ENCODE measurements at places on chromosomes 7 and 10. TPM values are rescaled to one million over a fixed set of nuclear protein-coding genes. Genes with fewer than 3 reads are reported as not detected.

CYP2E1 gene
- 0.86 TPM for total RNA-seq

DNA sequence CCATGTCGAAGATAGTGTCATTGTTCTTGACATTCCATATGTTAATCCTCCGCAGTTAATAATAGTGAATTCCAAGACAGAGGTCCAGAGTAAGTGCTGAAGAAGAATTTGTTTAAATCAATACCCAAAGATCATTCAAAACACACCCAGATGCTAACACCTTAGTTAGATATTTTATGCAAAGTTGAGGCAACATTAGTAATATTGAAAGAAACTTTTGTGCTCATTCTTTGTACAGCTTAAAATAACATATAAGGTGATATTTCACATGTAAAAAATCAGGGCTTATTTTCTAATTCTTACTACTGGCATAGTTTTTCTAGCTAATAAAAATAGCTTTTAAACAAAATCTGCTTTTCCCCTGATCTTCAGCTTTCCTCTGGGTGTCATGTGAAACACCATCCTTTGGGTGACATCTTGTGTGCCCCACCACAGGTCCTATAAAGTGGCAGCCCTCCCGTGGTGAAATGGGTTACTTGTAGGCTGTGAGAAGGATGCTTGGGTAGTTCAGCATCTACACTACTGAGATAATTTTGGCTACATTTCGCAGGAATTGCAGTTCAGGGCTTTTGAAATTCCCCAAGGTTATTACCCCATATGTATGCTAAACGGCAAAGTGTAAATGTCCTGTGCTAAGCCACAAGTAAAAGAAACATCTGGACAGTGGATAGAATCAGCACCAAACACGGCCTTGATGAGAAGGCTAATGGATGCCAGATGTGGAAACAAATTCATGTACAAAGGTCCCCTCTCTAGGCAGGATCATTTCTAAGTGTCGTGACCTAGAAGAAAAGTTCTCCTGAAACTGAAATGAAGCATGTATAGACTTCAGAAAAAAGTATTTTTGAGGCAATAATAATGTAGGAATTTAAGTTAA lies 105.4 kb downstream of the GRM3 start:
- H3K27me3 ChIP-seq: no peaks in the 10 kb centered on the region
- no peaks in the 10 kb centered on the region for H3K4me1 ChIP-seq
- no peak overlapping the region for H3K27ac ChIP-seq
- no peak overlapping the region for H3K4me3 ChIP-seq

NPY4R2 gene
- total RNA-seq: not detected

- peaks cover 50% of the 10 kb centered on the region for H3K36me3 ChIP-seq
- H3K4me1 ChIP-seq: peaks cover 60% of the 10 kb centered on the region
- peak overlapping the region; percentile 59 for H3K4me3 ChIP-seq
- H3K27me3 ChIP-seq: peaks cover 2% of the 10 kb centered on the region
Measured at GRCh38 chr7:106345421-106346166, 60.8 kb upstream of the NAMPT start.

HOXA3 gene
- not detected for total RNA-seq

EFCAB10 gene
- total RNA-seq: not detected

GRCh38 chr7:50754241-50754640 lies 28.5 kb downstream of the GRB10 start:
- peaks cover 6% of the 10 kb centered on the region for H3K4me1 ChIP-seq
- H3K27me3 ChIP-seq: no peaks in the 10 kb centered on the region
- no peak overlapping the region for H3K27ac ChIP-seq
- no peaks in the 10 kb centered on the region for H3K36me3 ChIP-seq
- H3K4me3 ChIP-seq: no peak overlapping the region

DHTKD1 gene
- total RNA-seq: 16.2 TPM

PNLIP gene
- total RNA-seq: not detected

MLXIPL gene
- total RNA-seq: not detected

DNA sequence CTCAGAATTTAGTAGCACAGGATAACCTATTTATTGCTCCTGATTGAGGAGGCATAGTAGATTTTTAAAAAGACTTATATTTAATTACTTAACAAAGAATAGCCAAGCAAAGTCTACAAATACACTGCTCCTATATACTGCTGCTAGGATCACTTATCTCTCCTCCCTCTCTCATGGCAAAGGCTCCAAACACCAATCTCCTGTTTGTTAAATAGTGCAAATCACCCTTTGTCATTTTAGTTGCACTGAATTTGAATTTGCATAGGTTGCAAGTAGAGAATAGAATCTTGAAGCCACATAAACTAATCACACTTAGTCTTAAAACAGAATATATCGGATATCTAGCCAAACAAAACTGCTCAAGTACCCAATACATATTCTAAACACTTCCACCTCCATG lies 219.1 kb upstream of the LRRN3 start:
- no peaks in the 10 kb centered on the region for H3K27me3 ChIP-seq
- H3K4me3 ChIP-seq: no peak overlapping the region
- H3K27ac ChIP-seq: no peak overlapping the region
- no peaks in the 10 kb centered on the region for H3K4me1 ChIP-seq
- peaks cover 1% of the 10 kb centered on the region for H3K36me3 ChIP-seq
- no peak for DNase-seq

RASA4B gene
- 10.2 TPM for total RNA-seq

FAM171A1 gene
- total RNA-seq: 4.0 TPM

ZNF777 gene
- 10.1 TPM for total RNA-seq

- H3K36me3 ChIP-seq: no peaks in the 10 kb centered on the region
- no peaks in the 10 kb centered on the region for H3K27me3 ChIP-seq
- peak; percentile 12 for DNase-seq
- no peaks in the 10 kb centered on the region for H3K4me1 ChIP-seq
Measured at GRCh38 chr7:111855161-111855841, 293.0 kb upstream of the IMMP2L start.

DNA sequence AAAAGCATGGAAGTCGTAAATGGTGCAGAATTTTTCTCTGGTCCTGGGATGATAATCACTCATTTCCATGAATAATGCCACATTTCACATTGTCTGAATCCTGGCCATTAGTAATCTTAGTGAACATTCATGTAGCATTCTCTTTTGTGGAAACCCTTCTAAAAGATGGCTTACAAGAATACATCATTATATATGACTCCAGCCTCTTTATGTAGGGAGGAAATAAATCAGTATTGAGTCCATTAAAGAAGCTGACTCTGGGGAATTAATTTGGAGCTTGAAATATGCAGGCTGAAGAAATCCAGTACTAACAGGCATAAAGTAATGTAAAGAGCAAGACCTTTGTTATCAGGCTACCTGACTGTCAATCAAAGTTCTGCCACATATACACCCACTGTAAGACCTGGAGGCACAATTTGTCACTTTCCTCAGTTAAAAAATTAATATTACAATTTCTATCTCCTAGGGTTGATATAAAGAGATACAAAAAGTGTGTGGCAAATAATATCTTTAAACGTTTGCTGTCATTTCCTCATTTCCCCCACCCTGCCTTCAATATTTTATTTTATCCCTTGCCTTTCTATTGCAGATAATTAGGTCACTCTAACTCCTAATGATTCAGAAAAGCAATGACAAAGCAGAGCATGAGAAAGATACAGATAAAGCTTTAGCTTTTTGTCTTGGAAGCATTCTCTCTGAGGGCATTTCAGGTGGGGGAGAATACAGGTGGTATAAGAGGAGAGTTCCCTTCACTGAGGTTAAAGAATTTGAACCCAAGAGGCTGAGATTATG lies 1122.0 kb upstream of the GHITM start:
- H3K27ac ChIP-seq: no peak overlapping the region
- H3K27me3 ChIP-seq: no peaks in the 10 kb centered on the region
- H3K36me3 ChIP-seq: no peaks in the 10 kb centered on the region
- H3K4me3 ChIP-seq: no peak overlapping the region
- no peak for DNase-seq

GRCh38 chr10:44065788-44066526 lies 318.9 kb downstream of the CXCL12 start:
- H3K27me3 ChIP-seq: no peaks in the 10 kb centered on the region
- no peaks in the 10 kb centered on the region for H3K36me3 ChIP-seq
- H3K4me3 ChIP-seq: no peak overlapping the region
- DNase-seq: no peak
- H3K4me1 ChIP-seq: no peaks in the 10 kb centered on the region
- H3K27ac ChIP-seq: no peak overlapping the region

WNT8B gene
- total RNA-seq: 0.36 TPM

DNA sequence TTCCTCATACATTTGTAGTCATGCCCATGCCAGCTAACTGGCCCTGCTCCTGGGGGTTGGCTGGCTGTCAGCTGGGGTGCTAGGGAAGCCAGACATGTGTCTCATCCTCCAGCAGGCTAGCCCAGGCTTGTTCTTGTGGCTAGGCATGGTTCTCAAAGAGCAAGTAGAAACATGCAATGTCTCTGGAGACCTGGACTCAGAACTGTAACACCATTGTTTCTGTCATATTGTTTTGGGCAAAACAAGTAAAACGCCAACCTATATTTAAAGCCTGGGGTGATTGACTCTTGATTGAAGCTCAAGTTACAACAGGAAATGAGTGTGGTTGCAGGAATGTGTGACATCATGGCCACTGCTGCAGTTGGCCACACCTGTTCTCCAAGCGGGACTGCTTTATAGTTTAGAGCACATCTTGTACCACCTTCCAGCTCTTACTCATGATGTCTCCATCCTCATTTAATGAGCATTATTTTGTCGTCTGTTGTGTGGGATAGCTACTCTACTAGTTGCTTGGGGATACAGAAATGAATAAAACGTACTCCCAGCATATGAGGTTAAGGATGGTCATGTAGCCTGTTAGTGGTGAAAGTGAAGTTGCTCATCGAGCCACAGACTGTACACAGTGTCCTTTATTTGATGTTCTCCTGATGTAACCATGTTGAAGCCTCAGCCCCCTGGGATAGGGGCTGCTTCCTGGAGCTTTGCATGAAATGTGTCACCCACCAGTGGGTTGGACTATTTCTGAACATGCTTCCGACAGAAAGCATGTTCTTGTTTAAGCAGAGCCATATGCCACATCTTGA lies 168.4 kb downstream of the SORCS3 start:
- H3K27ac ChIP-seq: no peak overlapping the region
- H3K4me1 ChIP-seq: no peaks in the 10 kb centered on the region
- no peak for DNase-seq
- peaks cover 2% of the 10 kb centered on the region for H3K27me3 ChIP-seq

DNA sequence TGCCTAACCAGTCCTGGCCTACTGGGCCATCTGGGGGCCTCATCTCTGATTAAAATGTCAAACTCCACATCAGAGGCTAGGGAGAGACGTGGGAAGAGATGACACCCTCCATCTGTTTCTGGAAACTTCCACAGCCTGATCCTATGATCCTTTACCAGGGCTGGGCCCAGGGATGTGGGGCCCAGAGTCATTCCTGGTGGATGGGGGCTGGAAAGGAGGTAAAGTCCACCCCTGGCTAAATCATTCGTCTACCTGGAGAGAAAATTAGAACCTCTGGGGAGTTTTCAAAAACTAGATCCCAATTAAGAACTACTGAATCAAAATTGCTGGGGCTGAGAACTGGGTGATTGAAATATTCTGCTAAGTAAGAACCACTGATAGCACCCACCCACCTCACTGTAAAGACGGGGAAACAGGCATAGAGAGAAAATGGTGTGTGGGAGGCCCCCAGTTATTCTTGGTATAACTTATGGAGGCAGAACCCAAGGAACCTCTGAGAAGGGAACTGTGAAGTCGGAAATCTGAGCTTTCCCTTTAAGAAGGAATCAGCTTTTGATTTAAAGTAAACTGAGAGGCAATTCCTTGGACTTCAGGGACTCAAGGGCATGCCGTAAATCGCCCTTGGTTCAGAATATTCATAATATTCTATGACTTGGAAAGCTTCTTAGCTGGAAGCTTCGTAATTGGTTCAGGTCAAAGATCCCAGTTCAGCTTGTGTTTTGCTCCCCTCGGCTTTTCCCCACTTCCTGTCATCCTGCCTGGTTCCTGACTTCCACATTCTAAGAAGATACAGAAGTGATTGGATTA lies 53.1 kb downstream of the PRKAG2 start:
- H3K27ac ChIP-seq: no peak overlapping the region
- no peak for DNase-seq
- no peaks in the 10 kb centered on the region for H3K36me3 ChIP-seq
- no peaks in the 10 kb centered on the region for H3K27me3 ChIP-seq
- no peak overlapping the region for H3K4me3 ChIP-seq
